T47D (cell line): ENCODE measurements at places on chromosomes 3 and 15.

DNA sequence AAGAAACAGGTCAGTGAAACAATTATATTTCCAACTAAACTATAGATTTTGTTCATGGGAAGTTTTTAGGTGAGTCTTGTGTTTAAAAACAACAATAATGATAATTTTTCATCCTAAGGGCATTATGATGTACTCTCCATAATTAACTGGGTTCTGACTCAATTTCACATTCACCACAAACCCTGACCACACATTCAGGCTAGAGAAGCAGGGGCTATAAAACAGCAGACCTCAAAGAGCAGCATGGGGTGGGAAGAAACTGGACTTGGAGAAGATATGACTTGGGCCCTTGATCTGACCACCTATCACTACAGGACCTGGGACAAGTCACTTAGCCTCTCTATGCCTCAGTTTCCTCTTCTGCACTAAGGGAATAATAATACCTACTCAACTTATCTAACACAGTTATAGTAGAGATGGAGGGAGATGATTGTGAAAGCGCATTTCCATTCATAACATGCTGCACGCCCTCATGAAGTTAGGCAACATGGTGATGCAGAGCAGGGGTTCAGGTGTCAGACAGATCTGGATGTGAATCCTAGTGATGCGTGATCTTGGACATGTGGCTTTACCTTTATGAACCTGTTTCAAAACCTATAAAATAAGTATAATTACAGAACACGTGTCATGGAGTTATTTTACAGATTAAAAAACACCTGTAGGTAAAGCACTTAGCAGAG, 63.0 kb upstream of the ACP3 start:
- no peak for DNase-seq

GRCh38 chr3:196216089-196216564, at the start of gene SLC51A:
TSS of gene SLC51A (plus strand) at chr3:196216534. CDS start at chr3:196216713, 179 bp downstream.
- DNase-seq: no peak

- DNase-seq: peak; percentile 43
Observed at GRCh38 chr15:33963831-33964664, 4.2 kb upstream of the CHRM5 start.

- DNase-seq: peak; percentile 91
Observed at GRCh38 chr3:181700168-181701087, 11.3 kb upstream of the SOX2 start.

GRCh38 chr3:172520301-172520831, 2.9 kb downstream of the TNFSF10 start:
- DNase-seq: no peak

DNA sequence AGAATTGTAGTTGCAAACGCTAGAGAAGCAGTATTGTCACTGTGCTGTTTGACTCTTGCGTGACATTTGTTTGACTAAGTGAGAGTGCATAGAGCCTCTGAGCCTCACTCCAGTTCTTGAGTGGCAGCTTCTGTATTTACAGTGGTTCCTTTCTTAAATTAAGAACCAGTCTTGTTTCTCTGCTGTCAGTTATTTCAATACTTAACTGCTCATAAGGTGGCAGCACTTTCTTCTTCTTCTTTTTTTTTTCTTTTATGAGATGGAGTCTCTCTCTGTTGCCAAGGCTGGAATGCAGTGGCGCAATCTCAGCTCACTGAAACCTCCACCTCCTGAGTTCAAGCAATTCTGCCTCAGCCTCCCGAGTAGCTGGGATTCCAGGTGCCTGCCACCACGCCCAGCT, 372.1 kb downstream of the LPP start:
- peak; percentile 17 for DNase-seq

DNA sequence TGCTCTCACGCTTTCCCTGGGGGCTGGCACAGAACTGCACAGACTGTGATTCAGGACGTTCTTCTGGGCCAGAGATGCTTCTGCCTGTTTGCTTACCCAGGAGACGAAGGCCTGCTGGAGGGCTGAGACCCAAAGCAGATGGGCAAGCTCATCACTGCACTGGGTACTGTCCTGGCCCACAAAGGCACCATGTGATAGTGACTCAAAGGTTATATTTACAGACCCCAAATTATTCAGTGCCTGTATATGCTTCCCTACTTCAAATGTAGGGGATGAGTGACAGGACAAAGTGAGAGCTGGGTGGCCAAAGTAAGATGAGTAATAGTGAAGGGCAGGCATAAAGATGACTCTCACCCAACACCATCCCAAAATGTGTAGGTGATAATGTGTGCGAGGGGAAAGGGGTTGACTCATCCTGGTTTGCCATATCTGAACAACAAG, 127.4 kb downstream of the WDR76 start:
- no peak for DNase-seq
